ENCODE measurements at places on chromosomes 5 and 9.
A peak's percentile ranks its signal among the peaks of the same experiment; 100 is the strongest.

DNA sequence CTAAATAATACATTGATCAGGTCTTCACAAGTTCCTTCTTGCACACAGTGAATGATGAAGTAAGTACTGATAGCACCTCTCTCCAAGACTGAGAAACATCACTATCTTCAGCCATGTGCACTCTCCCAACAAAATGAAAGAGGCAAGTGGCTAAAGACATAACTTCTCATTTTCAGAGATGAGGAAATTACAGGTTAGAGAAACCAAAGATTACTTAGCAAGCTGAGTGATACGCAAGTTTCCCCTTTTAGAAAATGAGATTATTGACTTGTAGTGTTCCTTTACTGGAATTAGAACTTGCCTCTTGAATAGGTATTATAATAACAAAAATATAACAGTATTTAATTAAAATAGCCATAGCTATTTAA lies 21.6 kb downstream of the CEMIP2 start:
- DNase-seq: no peak

- DNase-seq: no peak
Observed at GRCh38 chr9:108134486-108135128, 645.0 kb upstream of the KLF4 start.

DNA sequence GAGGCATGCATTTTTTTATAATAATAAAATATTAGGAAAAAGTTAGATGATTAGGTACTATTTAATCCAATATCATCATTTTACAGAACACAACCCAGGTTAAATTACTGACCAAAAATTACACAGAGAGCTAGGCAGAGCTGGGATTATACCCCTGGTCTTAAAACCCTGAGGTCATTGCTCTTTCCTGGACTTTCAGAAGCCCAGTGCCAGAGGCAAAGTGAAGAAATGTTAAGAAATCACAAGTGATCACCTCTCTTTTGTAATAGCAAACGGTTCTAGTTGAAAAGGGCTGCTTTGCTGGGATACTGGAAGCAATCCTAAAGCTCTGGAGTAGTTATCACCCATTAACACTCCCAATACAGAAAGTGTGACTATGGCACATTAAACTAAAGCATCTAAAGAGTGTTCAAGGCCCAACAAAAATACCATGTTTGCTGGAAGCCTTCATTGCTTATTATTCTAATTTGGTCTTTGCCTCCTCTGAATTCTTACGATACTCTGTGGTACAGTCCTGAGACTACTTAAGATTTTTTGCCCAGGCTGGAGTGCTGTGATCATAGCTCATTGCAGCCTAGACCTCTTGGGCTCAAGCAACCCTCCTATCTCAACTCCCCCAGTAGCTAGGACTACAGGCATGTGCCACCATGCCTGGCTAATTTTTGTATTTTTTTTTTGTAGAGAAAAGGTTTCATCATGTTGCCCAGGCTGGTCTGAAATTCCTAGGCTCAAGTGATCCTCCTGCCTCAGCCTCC lies 575.9 kb downstream of the RAB3C start:
- DNase-seq: no peak

- no peak for DNase-seq
Observed at GRCh38 chr9:112784020-112784785, 33.6 kb downstream of the SNX30 start.

- no peak for DNase-seq
Observed at GRCh38 chr9:123162791-123163345, 105.5 kb downstream of the STRBP start.

- DNase-seq: no peak
Observed at GRCh38 chr5:88862547-88863175, 20.3 kb downstream of the MEF2C start.

DNA sequence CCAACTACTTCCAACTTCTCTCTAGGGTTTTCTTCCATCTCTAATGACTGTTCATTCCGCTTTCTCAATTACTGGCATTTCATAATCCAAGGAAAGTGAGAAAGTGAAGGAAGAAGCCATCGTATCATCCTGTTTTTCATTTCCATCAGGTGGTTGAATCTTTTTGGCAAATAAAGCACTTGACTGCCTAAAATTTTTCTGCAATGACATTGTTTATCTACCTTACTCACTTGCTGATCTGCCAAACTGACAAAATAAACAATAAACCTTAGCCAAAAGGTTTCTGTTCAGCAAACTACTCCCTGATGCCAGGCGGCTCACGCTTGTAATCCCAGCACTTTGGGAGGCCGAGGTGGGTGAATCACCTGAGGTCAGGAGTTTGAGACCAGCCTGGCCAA lies 18.4 kb downstream of the FNBP1 start:
- DNase-seq: no peak

GRCh38 chr9:112097712-112098688 lies 77.1 kb downstream of the SUSD1 start:
- DNase-seq: peak; percentile 72

DNA sequence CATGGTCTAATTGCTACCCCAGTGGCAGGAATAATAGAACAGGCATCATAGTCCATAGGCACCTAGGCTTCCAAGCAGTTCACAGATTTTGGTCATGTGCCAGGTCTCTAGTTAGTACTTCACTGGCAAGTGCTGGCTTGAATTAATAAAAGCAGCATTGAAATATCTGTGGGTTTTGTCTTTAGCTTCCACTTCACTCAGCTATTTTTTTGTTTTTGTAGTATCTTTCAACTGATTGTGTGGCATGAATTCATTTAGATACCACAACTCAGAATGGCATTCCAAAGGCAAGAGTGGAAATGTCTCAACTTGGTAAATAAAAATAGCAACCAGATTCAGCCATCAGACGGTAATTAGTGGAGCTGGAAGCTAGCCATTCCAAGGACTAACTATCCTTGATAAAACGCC lies 27.9 kb upstream of the ITGA2 start:
- no peak for DNase-seq

DNA sequence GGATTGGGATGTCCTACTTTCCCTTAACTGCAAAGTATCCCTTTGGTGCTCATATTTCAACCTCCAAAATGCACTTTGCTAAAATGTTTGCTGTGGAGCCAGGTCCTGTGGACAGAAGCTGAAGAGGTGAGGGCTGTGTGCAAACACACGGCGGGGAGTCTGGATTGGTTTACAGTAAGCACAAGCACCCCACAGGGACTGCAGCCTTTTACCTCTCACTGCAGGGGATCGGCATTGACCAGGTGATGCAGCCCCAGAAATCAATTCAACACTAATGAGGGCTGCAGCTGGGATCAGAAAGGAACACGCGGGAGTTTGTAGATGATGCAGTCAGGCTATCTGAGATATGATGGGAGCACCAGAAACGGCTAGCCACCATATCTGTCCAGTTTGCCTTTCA lies 450.9 kb downstream of the CCDC171 start:
- no peak for DNase-seq

DNA sequence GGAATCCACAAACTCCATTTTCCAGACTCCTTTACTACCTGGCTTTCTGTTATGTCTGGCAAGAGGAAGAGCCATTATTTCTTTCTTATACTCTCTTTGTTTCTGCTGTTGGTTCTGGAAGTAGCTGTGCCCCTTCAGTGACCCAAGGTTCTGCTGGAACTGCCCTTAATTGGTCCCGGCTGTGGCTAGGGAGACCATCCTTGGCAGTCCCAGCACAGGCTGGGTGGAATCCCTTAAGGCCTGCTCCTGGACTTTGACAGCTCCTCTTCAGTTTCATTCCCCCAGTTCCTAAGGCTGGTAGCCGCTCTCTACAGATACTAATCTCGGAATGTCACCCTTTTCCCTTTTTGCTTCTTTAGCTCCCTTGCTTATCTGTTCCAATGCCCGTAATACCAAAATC lies 81.9 kb upstream of the GLIS3 start:
- no peak for DNase-seq

DNA sequence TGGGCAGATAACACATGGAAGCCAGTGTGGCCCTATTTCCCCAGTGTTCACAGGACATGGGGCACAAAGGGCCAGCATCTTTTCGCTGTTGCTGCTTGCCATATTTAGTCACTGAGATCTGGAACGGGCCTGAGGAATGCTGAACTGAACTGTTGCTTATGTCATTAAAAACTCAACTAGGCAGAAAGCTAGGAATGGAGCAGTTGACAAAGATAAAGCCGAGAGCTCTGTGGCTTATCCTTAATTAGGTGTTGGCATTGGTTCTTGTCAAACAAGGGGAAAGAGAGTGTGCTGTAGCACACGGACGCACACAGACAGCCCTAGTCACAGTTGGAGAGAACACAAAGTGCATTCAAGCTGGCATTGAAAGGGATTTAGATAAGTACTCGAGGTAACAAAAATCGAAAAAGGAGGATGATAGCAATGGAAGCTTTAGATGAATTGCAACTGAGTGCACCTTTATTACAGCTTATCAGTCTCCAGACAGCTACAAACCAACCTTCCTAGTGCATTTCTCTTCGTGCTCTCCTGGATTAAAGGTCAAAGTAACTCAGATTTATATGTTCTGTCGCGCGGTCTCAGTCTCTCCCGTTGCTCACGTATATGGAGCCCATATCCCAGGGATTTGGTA lies 450.2 kb upstream of the ZNF608 start:
- DNase-seq: no peak

DNA sequence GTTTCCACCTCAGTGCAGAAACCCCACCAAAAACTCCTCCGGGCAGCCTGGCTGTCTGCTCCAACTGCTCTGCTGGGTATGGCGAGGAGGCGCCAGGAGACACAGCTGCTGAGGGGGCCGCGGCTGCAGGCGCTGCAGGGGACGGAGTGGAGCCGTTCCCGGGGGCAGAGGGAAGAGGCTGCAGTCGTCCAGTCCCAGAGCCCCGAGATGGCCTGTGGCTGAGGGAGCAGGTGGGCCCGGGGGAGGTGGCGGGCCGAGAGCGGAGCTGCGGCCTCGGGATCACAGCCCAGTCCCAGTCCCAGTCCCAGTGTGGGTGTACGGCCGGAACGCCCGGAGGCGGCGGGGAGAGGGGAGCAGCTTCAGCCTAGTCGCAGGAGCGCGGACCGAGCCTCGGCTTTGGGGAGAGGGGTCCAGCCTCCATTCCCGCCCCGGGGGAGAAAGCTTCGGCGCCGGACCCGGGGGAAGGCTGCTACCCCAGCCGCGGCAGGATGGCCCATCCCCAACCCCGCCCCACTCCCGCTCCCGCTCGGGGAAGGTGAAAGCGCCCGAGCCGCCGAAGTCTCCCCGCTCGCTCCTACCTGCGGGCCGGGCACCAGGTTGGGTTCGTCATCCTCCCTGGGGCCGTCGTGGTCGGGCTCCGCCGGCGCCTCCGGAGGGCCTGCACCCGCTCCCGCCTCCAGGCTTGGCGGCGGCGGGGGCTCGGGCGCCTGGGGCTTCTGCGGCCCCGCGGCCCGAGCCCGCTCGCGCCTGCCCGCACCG lies 513 bp downstream of the FAM193B start:
- DNase-seq: peak; percentile 32

DNA sequence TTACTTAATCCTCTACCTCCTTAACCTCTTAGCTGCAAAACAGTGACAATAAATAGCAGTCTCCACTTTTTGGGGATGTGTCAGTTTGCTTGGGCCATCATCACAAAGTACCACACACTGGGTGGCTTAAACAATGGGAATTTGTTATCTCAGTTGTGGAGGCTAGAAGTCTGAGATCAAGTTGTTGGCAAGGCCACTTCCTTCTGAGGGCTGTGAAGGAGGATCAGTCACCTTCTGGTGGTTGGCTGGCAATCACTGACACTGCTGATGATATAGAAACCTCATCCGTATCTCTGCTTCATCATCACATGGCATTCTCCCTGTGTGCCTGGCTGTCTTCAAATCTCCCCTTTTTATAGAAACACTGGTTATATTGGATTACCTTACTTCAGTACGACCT lies 187.1 kb upstream of the TBC1D2 start:
- DNase-seq: no peak

- no peak for DNase-seq
Observed at GRCh38 chr9:33044677-33045282, 19.7 kb downstream of the DNAJA1 start.

DNA sequence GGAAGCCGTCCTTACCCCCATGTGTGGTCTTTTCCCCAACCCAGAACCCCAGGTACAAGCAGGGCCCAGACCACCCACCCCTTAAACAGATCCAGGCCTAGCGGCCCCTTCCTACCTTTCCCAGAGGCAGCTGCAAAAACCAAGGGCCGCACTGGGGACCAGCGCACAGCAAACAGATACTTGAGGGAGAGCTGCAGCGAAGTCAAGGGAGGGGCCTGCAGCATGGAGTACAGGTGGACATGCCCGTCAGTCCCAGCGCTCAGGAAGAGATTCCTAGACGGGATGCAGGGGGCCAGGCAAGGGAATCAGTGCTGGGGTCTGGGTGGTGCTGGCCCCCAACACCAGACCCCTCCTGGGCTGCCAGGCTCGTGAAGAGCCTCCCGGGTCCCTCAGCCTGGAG lies 22.5 kb downstream of the DYNC2I2 start:
- no peak for DNase-seq

DNA sequence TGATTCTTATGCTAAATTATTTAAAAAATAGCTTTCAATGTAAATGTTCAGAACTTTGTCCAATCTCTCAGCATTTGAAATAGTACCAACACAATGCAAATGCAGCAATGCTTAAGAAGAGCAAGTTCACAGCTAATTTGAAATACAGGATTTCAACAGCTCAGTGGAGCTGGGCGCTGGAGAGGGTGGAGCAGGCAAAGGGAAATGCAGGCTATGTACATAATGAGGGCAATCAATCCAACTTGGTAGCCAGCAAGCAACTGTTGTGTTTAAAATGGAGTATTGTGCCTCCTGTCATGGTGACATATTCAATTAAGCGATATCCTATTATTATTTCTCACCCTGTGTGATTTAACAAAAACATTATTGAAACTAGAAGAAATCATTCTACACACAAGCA lies 568.8 kb downstream of the PSAT1 start:
- no peak for DNase-seq

DNA sequence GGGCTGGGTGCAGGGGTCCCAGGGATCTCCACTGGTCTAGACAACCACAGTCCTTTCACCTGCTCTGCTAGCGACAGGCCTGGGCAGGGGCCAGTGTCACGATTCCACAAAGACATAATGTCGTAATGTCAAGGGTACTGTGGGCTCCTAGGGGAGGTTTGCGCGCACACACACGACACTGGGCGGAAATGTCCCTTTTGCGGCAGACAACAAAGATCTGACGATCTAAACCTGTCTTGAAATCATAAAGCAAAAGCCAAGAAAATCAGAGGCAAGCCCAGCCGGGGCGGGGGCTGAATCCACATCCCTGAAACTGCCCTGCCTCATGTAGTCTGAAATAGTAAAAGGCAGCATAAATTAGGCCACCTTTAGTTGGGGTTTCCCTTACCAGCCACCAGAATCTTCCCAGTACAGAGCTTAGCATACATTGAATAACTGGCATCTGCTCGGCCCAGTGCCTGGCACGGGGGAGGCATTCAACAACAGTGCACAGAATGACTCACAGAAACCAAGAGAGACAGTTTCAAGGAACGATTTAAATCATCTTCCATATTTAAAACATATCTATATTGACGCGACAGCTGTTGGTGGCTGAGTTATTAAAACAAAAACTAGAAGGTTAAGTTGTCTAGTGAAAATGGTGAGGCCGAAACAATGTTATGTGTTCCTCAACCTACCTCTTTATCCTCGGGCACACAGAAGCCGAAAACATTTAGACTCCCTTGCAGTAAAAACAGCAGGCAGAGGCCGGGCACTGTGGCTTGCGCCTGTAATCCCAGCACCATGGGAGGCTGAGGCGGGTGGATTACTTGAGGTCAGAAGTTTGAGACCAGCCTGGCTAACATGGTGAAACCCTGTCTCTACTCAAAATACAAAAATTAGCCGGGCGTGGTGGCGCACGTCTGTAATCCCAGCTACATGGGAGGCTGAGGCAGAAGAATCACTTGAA lies 151.0 kb downstream of the MYO10 start:
- DNase-seq: peak; percentile 35

Data from stimulated activated CD4-positive, alpha-beta T cell treated with anti-CD3 and anti-CD28 coated beads, Interleukin-12 subunit alpha, Interleukin-12 subunit beta, amount 100 ng/mL, for 48 hours (primary cell).